ENCODE measurements at places on chromosomes 6 and 20.

DNA sequence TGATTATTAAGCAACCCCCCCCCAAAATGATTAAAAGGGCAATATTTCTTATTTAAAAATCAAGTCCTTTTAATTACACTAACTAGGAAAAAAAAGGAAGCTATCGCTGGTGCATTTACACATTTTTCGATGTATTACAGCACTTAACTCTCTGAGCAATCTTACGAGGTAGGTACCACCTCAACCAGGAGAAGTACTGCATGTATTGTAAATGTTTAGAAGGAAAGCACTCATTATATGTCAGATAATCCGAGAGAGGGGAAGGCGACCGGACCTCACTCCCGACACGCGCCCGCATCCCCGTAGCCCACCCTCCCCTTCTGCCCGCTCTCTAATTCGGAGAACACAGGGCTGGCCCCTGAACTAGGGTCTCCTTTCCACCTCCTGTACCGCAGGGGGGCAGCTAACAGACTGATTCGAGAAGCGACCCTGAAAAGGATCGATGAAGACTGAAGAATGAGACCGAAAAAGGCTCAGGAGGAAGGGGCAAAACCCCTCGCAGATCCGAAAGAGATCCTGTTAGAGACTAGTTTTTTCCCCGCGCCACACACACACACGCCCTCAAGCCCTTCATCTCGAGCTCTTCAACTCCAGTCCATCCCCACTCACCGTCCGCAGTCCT, 337 bp downstream of the ESF1 start:
- DNase-seq, result no peak

GRCh38 chr6:151652325-151652724, 155.2 kb upstream of the ESR1 start:
- no peak for DNase-seq

GRCh38 chr6:130964808-130965604, 98.0 kb downstream of the EPB41L2 start:
- no peak for DNase-seq

DNA sequence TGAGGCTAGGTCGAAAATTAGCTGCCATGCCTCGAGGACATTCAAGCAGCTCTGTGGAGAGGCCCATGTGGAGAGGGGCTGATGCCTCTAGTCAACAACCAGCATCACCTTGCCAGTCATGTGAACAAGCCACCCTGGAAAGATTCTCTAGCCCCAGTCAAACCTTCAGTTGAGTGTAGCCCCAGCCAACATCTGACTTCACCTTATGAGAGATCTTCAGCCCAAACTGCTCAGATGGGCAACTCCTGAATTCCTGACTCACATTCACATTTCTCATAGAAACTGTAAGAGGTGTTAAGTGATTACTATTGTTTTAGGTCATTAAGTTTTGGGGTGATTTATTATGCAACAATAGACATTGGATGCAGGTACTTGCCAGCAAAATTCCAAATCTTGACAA, 44.9 kb downstream of the GJA10 start:
- DNase-seq, result no peak

DNA sequence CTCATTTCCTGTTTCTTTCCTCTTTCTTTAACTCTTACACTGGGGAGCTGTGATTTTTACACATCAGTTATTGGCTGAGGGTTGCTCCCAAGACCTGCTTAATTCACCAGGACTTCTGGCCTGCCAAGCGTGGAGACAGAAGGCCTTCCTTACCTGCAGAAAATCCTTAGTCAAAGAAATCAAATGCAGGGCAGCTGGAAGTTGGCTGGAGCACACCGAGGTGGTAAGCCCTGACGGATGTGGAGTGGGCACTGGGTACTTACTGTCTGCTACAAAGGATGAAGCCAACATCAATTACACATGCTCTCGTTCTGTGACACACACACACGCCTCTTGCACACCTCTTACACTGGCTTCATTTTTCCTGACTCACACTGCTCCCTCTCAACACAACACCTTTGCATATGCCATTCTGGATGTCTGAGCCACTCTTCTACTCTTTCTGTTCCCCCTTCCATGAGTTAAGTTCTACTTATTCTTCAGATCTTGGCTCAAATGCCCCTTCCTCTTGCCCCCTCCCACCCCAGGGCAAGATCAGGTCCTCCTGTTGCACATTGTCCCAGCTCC, 61.6 kb downstream of the TTI1 start:
- DNase-seq, result no peak

DNA sequence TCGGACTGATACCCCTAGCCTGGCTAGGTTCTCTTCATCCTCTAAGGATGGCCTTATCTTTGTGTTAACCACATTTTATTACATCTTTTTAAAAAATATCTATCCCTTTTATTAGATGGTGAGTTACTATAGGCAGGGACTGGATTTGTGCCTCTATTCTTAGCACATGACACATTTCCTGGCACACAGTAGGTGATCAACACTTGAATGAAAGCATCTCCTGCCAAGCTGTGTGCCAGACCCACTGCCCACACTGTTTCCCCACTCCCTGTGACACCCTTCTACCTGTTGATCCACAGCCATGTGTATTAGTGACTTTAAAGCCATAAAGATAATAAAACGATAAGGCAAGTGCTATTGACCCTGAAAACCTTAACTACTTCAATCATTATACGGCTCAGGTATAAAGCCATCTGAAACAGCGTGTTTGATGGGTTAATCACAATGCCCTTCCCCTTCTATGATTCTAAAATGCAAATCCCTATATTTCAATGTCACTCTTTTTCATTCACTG, 73.6 kb downstream of the MYLK4 start:
- no peak for DNase-seq

- DNase-seq, result peak; percentile 97
These were observed 25.4 kb downstream of the ZMYND8 start for GRCh38 chr20:47330933-47331708.

- DNase-seq, result peak; percentile 53
These were observed 201.0 kb upstream of the CEP162 start for GRCh38 chr6:84428300-84428907.

DNA sequence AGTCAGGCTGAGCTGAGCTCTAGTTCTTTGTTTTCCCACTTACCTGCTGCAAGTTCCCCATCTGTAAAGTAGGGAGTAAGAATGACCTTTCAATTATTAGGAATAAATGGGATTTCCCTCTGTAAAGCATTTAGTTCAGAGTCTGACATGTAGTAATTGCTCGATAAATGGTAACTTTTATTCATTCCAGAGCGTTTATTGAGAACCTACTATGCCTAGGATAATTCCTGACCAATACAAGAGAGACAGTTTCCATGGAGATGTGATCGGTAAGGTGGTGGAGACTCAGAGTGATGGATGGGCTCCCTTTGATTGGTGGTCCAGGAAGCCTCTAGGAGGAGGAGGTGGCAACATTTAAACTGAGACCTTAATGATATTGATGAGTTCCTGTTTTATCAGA, 5.6 kb downstream of the PLEKHG1 start:
- no peak for DNase-seq

Measured in HCEC 1CT (cell line).